ENCODE measurements at places on chromosomes 6 and 20. TPM values are rescaled to one million over a fixed set of nuclear protein-coding genes. Genes with fewer than 3 reads are reported as not detected.

The RAB44 gene
- polyA plus RNA-seq = 0.15 TPM

The SMOC2 gene
- polyA plus RNA-seq = 63.6 TPM

The FGD2 gene
- 2.6 TPM for polyA plus RNA-seq

The PRL gene
- polyA plus RNA-seq = 0.19 TPM

All from muscle of leg (tissue), 16 donors.